ENCODE measurements at places on chromosomes 7 and 10.
A peak's percentile ranks its signal among the peaks of the same experiment; 100 is the strongest.

DNA sequence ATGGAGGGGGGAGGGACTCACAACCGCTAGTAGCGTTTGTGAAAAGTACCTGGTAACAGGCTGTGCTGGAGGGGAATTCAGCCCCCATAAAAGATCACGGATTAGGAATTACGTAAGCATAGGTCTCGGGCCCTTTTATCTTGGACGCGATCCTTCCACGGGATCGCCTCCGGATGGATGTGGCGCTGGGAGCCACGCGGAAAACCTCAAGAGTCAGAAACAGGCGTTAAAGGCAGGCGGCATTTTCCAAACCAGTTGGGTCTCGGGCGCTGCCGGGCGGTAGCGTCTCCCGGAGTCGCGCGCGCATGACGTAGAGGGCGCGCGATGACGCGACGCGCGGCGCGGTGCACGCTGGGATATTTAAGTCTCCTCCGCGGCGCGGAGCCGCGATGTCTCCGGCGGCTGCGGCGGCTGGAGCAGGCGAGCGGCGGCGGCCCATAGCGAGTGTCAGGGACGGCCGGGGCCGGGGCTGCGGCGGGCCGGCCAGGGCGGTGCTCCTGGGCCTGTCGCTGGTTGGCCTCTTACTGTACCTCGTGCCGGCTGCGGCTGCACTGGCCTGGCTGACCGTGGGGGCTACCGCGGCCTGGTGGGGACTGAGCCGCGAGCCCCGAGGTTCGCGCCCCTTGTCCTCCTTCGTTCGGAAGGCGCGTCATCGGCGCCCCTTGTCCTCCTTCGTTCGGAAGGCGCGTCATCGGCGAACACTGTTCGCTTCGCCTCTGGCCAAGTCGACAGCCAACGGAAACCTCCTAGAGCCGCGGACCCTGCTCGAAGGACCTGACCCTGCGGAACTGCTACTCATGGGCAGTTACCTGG is at the start of gene POM121:
TSS of gene POM121 (plus strand) at position 363 of the 813 bp plus-strand sequence. CDS start at position 390, 27 bp downstream.
- peak; percentile 74 for DNase-seq

DNA sequence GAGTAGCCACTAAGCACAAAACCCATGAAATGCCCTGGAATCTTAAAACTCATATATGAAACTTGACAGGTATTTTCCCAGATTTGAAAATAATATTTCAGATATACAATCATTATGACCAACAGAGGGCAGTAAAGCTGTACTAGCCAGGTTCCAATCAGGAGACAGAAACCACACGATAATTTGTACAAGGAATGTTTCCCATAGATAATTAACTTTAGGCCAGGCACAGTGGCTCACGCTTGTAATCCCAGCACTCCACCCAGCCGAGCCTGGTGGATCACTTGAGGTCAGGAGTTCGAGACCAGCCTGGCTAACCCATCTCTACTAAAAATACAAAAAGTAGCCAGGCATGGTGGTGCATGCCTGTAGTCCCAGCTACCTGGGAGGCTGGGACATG is 31.0 kb upstream of the NUB1 start:
- no peak for DNase-seq

GRCh38 chr7:50657912-50658311 is 92.7 kb upstream of the DDC start:
- no peak for DNase-seq

DNA sequence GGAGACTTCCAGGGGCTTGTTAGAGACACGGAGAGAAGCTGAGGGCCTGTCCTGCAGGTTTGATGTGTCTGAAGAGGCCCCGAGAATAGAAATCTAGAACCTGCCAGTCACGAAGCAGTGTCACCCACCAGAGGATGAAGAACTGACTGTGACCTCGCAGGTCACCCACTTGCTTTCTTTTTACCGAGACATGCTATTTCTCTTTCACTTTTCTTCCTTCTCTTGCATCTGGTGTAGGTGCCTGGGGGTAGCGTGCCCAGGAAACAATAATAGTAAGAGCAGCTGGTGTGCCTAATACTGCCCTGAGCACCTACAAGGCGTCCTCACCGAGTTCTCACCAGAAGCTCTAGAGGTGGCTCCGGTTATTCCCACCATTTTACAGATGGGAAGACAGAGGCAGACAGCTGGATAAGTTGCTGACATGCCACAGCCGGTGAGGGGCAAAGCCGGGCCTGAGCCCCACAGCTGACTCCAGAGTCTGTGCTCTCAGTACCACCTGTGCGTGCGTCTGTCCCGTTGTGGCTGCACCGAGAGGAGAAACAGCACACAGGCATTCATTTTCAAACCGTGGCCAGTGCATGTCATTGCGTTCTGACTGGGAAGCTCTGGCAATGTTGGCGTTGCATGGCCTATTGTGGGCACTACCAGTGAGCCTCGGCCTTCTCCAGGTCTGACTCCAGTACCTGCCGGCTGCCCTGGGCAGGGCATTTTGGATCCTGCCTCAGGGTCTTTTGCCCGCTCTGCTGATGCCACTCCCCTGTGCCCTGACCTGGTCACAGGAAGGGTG is 7.8 kb downstream of the CHST3 start:
- no peak for DNase-seq

- DNase-seq: no peak
Observed at GRCh38 chr7:139763330-139763729, 14.5 kb downstream of the HIPK2 start.

DNA sequence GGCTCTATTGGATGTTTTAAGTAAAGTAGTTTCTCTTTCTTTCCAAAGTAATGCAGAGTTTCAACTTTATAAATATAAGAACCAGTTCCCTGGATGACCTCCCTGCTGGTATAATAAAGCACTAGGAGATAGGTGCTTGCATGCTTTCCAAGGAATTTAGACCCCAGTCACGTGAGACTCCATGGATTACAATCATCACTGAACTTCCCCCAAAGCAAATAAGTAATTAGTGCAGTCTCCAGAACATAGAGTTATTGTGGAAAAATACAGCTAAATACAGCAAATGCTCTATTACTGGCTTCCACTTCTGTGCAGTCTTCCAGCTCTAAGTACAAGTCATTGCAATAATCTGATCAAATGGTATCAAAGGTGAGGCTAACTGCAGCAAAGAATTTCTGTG is 220.2 kb upstream of the STEAP1 start:
- no peak for DNase-seq

DNA sequence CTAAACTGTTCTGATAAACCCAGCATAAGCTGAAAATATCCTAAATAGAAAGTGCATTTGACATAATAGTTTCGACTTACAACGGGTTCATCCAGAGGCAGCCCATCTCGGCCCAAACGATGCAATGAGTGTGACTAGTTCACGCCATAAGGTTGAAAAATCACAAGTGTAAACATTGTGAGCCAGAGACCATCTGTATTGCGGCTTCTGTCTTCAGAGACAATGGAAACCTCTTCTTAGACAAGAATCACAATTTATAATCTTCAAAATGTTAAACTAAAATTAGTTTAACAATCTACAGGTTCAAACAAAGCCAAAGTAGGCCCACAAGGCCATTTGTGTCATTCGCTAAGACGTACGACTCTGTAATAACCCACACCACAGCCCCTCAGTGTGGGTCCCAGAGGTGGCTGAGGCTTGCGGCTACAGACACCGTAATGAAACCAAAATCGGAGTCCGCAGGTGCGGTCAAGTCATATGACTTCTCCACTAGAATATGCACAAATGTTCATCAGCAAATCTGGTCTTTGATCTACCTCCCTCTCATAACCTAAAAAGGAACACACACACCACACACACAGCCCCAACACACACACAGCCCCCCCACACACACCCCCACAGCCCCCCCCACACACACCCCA is 81.8 kb downstream of the DIP2C start:
- no peak for DNase-seq

GRCh38 chr7:79453558-79454360 is at the start of gene MAGI2:
Gene MAGI2, minus strand, starts transcription at chr7:79453667. Its CDS starts 347 bp downstream, at chr7:79453320.
- DNase-seq: no peak

DNA sequence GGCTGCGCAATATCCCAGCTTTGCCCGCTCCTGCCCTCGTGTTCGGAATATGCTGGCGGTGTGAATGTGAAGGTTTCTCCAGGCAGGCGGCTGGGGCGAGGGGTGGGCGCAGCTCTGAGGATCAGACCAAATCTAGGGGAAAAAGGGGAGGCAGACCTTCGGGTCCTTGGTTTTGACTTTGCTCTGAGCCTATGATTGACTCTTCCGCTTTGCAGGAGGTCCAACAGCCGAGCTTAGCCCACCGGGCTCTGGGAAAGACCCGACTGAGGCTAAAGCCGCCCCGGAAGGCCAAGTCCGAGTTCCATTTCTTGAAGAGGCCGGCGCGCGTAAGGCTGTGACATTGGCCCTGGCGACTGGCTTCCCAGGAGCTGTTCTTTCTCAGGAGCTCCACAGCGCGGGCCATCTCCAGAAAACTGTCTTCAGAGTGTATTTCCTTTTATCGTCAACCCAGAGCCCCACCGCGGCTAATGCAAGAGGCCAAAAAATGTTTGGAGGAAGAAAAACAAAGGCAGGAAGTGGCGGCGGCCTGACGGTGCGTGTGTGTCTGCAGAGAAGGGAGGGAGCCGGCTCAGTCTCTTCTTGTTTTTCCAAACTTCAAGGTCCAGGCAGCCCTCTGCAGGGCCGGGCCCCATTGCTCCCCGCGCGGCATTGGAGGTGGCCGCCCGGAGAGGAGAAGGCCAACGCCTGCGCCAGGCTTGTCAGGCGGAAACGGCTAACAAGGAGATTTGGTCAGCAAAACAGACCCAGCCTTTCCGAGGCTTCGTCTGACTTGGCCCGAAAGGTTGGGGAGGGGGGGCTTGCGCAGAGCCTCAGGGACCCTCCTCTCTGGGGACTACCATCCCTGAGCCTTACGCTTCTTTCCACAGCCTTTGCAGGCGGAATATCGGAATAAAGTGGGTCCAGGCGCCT is 3.6 kb upstream of the HOXA11 start:
- no peak for DNase-seq

DNA sequence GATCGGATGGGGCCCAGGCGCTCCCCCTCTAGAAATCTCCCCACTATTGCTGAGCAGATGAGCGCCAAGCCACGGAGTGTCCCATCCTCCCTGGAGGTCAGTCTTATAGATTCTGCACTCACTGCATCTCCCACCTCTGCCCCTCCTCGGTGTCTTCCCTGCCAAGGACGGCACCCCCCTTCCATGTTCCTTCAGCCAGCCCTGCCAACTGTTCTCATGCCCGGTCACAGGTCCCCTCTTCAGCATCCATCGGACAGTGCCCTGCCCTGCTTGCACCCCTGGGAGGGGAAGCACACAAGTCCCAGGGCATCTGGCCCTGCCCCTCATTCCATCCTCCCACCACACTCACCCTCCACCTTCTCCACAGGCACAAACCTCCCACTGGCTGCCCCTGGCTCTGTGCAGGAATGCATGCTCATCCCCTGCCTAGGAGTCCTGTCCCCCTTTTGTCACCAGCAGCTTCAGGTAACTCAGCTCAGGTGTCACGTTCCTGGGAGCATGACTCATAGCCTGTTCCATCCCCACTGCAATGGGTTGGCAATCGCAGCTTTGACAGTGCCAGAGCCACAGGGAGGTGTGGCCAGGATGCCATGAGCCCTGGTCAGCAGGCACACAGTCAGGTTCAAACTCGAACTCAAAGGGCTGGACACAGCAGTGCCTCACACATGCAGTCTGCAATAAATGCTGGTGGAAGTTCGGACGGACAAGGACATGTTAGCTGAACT is 234.7 kb upstream of the TCERG1L start:
- DNase-seq: no peak

- no peak for DNase-seq
Observed at GRCh38 chr10:43074827-43075611, 1.9 kb upstream of the RET start.

GRCh38 chr10:110083884-110084283 is 76.1 kb downstream of the ADD3 start:
- DNase-seq: no peak

- no peak for DNase-seq
Observed at GRCh38 chr10:93445097-93445960, 36.8 kb downstream of the MYOF start.

DNA sequence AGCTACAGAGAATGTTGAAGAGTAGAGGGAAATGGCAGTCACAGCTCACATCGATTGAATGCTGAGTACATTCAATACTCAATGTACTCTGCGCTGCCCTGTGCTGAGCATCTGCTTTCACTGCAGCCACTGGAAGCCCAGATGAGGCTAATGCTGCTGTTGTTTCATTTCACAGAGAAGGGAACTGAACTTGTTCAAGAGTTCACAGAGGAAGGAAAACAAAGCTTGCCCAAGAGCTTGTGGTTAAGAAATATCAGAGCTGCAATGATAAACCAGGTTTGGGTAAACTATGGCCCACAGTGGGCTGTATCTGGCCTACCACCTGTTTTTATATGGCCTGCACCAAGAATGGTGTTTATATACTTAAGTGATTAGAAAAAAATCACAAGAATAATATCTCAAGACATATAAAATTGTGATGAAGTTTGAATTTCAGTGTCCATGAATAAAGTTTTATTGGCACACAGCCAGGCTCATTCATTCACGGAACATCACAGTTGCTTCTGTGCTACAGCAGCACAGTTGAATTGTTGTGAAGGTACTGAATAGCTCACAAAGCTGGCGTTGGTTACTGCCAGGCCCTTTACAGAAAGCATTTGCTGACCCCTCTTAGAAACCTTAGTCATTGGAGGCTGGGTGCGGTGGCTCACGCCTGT is 64.1 kb downstream of the CFAP58 start:
- DNase-seq: no peak

Data from effector CD4-positive, alpha-beta T cell (primary cell).